ENCODE measurements at places on chromosomes 2 and 18. TPM values are rescaled to one million over a fixed set of nuclear protein-coding genes. Genes with fewer than 3 reads are reported as not detected.
A peak's percentile ranks its signal among the peaks of the same experiment; 100 is the strongest.

GRCh38 chr18:7871560-7872456 lies 304.7 kb downstream of the PTPRM start:
- peak; percentile 49 for DNase-seq

GRCh38 chr2:166464187-166464586 lies 29.9 kb downstream of the SCN7A start:
- no peak for DNase-seq

GRCh38 chr2:182540252-182540651 lies 113.4 kb upstream of the PDE1A start:
- DNase-seq: no peak

The IL36G gene
- not detected for total RNA-seq

DNA sequence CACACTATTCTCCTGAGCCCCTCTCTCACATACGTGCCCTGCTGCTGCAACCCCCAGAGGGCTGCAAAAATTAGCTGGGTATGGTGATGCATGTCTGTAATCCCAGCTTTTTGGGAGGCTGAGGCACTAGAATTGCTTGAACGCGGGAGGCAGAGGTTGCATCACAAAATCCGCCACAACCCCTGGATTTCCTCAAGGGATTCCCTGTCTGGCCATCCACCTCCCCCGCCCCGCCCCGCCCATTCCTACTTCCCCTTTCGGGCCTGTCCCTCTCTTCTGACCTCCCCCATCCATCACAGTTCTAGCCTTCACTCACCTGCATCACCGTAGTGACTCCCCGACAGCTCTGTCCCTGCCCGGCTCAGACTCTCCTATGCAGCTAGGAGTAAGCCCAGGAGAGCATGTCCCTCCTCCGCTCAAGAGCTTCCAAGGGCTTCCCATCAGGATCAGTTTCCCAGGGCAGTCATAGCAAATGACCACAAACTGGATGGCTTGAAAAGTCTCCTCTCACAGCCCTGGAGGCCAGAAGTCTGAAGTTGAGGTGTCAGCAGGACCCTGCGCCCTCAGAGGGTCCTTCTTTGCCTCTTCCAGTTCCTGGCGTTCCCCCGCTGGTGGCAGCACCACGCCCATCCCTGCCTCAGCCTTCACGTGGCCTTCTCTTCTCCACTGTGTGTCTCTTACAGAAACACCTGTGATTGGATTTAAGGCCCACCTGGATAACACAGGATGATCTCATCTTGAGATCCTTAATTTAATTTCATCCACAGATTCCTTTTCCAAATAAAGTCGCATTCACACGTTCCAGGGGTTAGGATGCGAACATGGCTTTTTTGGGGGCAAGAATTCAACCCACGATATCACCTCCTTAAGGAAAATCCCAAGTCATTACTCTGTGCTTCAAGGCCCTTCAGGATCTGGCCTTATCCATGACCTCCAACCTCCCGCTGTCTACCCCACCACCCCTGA lies 58.5 kb downstream of the HS1BP3 start:
- DNase-seq: no peak

DNA sequence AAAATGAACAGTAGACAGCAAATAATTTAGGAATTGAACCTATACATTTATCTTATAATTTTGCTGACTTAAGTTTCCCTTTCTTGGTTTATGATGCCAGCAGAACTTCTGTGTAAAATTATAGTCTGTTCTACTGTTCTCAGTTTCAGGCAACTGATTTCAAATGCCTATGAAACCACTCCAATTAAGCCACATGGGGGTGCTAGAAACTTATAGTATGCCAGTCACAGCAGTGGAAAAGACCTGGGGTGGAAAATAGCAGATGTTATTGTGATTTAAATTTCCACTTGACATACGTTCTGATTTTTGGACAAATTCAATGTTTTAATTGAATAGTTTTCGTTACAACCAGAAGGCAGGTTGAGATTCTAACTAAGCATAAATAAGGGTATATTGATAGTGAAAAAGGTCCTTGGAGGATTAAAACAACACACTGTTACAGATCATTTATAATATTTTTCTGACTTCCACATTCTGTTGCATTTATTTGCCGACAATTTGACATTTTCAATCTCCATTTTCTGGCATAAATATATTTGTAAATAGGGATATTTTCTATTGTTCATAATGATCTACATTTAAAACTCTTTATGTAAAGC lies 61.4 kb downstream of the CPS1 start:
- DNase-seq: no peak

GRCh38 chr2:109175350-109175678 lies 46.3 kb downstream of the SH3RF3 start:
- no peak for DNase-seq

The C2orf81 gene
- 9.8 TPM for total RNA-seq

DNA sequence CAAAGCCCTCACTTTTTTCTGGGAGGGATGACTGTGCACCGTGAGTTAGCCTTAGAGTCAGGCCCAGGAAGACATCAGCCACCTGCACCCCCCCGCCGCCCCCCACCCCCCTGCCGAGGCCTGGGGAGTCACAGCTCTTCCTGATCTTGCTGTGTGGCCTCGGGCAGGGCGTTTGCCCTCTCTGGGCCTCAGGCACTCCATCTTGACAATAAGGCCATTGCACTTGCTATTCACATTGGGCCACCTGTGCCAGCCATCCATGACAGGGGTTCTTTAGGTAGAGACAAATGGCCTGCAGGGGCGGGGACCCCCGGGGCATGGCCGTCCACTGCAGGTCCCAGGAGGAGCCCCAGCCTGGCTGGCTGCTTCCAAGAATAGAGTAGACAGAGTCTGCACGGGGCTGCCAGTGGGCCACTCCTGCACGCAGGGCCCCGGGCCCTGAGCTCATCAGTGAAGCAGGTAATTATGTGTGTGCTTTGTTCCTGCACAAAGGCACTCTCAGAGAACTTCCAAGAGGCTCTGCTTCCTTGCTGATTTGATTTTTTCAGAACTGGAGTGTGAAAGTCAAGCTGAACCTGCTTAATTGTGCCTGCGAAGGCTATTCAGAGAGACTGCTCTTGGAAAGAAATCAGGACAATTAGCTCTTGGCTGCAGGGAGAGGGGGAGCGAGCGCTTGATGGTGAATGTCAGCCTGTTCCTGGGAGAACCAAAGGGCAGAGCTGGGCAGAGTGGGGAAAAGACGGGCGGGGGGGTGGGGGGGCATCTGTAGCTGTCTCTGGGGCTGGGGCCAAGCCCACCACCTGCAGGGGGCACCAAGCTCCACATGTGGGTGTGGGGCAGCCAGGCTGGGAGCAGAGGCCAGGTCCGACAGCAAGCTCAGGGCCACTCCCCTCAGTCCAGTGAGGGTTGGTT lies 40.3 kb downstream of the RRM2 start:
- DNase-seq: no peak
